Epithelial cell of esophagus (primary cell): ENCODE measurements at places on chromosomes 1 and 21.
A peak's percentile ranks its signal among the peaks of the same experiment; 100 is the strongest.

- peak; percentile 85 for DNase-seq
Observed at GRCh38 chr1:3482378-3482849, 27.9 kb downstream of the ARHGEF16 start.

- no peak for DNase-seq
Observed at GRCh38 chr21:39381009-39381408, 32.1 kb upstream of the HMGN1 start.

- DNase-seq: peak; percentile 48
Observed at GRCh38 chr1:171422511-171422910, 62.8 kb upstream of the PRRC2C start.

DNA sequence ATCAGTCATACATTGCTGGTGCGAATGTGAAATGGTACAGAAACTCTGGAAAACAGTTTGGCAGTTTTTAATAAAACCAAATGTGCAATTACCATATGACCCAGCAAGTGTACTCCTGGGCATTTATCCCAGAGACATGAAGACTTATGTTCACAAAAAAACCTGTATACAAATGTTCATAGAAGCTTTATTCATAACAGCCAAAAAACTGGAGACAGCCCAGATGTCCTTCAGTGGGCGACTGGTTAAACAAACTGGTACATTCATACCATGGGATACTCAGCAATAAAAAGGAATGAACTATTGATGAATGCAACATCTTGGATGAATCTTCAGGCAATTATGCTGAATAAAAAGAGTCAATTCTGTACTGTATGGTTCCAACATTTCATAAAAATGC is 97.8 kb downstream of the DTL start:
- no peak for DNase-seq

DNA sequence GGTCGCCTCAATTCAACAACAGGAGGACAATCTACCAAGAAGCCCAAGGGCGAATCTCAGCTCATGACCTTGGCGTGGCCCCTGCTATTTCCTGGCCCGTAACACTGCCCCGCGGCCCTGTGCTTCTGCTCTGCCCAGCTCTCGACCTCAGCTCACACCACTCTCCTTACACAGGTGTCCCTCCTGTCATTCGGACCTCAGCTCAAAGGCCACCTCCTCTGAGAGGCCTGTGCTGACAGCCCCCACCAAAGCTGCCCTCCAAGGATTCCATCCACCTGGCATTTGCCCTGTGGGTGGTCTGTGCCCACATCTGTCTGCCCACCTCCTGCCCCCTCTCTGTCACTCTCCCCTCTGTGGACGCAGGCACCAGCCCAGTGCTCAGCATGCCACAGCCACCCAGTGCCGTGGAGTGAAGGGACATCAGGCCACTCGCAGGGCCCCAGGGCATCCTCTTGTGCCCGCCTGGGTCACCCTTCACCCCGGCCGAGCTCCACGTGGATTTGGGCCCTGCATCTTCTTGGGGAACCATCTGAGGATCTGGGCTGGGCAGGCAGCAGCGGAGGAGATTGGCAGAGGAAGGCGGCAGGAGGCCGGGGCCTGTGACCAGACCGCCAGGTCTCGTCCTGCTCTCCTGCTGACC is 70.3 kb downstream of the DHRS3 start:
- no peak for DNase-seq

DNA sequence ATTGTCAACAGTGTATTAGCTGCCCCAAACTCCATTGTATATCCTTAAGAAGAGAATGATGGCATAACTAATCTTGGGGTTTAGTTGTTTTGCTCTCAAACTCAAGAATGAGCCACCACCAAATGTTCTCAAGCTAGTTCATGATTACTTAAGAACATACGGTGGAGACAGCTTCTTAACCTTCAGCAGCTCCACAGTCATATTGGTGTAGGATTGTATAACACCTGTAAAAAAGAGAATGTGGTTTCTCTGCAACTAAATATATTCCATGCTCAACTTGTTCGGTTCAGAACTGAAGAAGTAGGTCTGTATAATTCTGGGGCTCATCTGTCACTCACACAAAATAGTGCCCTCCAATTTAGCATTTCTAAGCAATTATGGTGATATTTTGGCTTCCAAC is 177.9 kb upstream of the DUSP10 start:
- DNase-seq: no peak

DNA sequence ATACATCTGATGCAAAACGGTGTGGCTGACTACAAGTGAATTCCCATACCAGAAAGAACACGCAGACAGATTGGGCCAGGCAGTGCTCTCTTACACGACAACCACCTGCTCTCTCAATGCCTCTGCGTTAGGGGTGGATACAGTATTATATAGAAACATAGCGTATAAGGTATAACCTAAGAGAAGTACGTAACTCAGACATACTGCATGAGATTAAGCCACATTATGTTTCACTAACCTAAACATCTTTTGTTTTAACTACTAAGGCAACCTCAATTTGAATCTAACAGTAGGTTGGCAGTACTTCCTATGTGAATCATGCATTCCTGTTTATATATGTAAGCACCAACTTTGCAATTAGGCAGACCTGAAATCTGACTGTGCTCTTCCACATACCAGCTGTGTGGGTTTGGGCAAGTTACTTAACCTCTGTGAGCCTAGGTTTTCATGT is 58.1 kb upstream of the COA6 start:
- DNase-seq: peak; percentile 89

DNA sequence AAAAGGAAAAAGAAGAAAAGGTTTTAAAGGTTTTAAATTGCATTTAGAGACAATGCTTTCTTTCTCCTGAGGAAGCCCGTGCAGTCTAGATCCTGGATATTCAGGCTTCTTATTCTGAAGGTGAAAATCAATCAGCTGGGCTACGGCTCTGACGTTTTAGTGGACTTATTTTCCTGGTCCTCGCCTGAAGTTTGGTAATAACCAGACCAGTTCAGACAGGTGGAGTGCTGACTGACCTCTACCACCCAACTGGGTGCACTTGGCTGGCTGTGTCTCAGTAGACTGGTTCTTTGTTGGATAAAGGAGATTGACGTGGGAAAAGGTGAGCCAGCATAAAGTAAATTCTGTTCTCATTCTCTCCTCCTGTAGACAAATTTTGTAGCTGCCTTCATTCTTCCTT is 7.2 kb upstream of the ATP1A1 start:
- DNase-seq: no peak

DNA sequence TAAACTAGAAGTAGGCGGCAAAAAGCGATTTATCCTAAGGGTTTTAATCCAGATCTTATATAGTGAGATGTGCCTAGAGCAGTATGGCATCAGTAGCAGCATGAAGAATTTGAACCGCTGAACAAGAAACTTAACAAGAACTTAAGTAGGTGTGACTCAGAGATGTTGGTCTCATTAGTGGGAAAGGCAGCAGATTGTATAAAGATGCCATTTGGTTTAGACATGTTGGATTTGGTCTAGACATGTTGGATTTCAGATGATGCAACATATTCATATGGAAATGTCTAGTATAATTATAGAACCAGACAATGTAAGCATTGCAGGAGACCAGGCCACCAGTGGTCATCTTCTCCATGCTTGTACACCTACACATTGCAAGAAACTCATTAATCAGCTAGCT is 42.1 kb upstream of the ZP4 start:
- peak; percentile 97 for DNase-seq

- DNase-seq: peak; percentile 69
Observed at GRCh38 chr1:165841582-165842017, 14.2 kb downstream of the UCK2 start.

DNA sequence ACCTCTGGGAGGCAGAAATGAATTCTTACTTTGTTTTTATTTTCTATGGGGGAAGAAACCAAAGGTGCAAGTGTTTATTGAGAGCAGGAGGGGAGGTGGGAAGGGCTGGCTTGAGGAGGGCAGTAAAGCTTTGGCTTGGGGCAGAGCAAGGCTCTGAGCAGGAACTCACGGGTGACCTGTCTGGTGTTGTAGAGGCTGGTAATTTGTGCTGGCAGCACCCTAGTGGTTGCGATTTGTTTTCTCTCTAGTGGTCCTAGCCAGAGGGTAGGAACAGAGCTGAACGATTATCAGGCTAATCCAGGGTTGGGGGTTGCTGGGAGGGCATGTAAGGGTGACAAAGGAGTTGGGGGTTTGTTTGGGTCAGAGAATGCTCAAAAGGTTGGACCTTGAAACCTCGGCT is 16.6 kb downstream of the TMCC2 start:
- no peak for DNase-seq

- no peak for DNase-seq
Observed at GRCh38 chr21:42675403-42675802, 22.0 kb downstream of the PDE9A start.

DNA sequence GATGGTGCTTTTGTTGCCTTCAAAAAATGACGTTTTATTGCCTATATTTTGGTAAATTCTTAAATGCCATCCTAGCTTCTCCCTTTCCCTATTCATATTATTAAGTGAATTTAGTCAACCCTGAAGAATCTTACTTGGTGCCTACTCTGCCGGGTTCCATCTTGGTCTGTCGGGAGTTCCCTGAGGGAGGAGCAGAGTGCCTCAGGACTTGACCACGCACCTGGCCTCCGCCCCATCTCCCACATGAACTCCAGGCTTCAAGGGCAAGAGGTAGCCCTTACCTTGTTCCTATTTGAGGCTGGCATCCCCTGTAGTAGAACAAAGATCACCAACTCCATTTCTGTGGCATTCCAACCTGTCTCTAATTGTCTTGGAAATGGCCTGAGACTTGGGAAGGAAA is 21.5 kb downstream of the VANGL2 start:
- no peak for DNase-seq

GRCh38 chr1:32759997-32760623 is 57.0 kb downstream of the YARS1 start:
- peak; percentile 99 for DNase-seq

DNA sequence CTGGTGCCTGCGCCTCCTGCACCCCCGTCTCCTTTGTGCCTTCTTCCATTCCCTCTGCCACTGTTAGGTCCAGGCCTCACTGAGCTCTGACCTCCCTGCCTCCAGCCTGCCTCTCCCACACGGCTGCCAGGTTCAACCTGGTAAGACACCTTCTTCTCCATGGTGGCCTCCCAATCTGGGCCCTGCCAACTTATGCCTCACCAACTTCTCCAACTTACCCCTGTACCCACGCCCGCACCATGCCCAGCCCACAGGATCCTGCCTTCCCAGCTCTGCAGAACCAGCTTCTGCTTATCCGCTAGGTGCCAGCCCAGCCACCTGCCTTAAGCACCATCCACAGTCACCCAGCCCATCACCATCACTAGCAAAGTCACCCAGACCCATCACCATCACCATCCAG is 37.2 kb downstream of the PDE9A start:
- DNase-seq: no peak

GRCh38 chr1:46423574-46424240 is 29.6 kb downstream of the FAAH start:
- DNase-seq: peak; percentile 14

DNA sequence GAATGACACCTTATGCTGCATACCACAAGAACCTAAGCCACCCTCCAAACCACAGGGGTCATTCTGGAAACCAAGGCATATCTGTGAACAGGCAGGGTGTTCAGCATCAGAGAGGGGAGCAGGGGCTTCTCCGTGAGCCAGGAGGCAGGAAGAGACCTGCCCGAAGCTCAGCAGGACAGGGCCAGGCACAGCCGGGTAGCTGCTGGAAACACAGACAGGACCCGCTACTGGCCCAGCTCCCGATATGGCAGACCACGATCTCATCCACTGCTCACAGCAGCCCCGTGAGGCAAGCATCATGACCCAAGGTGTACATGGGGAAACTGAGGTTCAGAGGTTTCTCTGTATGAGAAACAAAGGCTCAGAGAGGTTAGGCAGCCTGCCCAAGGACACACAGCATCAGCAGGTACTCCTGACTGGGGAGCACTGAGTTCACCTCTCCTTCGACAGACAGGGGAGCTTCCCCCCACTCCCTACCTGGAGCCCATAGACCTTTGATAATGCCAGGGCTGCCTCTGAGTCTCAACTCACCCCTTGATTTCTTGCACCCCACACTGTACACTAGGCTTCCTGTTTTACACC is 317.7 kb downstream of the MATN1 start:
- no peak for DNase-seq
